ENCODE measurements at places on chromosomes 6 and 20.

DNA sequence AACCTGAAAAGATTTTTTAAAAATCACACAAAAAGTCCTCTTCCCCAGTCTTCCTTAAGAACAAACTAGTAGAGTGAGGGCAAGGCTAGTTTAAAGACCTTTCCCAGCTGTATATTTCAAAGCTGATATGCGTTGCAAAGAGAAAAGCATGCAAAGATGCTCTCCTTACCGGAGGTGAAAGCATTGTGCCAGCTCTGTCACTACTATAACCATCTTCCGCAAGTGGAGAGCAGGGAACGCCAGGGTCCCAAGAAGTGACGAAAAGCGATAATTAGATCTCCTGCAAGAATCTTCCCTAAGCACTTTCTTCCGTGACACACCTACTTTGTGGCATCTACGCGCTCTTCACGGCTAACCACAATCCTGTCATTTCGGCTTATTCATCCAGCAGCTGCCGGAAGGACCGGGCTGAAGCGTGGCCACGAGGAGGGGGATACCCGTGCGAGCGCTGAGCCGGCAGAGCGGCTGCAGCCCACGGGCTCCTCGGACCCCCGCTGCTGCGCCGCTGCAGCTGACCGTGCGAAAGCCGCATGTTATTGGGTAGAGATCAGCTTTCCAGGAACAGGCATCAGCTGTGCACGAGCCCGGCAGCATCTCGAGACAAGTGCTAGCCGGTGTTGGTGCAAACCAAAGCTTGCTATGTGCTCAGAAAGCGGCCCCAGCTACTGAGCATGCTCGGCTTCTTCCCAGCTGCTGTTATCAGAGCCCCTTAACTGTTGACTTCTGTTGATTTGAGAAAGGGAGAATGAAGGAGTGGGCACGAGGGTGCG, 57.2 kb upstream of the ARHGAP18 start:
- peak; percentile 30 for DNase-seq

- DNase-seq: no peak
Observed at GRCh38 chr6:13217206-13217905, 111.0 kb downstream of the TBC1D7 start.

GRCh38 chr6:108260126-108260808, 573 bp downstream of the SNX3 start:
- peak; percentile 50 for DNase-seq

GRCh38 chr6:67433124-67433523, 1202.0 kb upstream of the ADGRB3 start:
- DNase-seq: no peak

GRCh38 chr6:22451962-22452361, 117.4 kb upstream of the HDGFL1 start:
- DNase-seq: no peak

GRCh38 chr6:33126101-33126714, 50.4 kb downstream of the HLA-DPB1 start:
- DNase-seq: no peak

DNA sequence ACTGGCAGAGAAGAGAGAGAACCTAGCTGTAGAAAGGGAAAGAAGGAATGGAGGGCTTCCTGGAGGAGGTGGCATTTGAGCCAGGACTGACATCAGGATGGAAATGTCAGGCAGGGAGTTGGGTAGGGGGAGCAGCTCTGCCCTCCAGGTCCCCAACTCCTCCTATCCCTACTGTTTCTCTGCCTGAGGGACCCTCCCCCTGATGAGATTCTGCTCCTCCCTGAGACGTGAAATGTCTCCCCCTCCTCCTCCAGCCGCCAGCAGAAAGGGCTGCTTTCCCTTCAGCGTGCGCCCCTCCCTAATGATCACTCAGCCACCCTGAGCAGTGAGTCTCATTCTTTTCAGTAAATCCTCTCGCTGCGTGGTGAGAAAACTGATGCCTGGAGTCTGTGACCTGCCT, 40.6 kb downstream of the HLA-DPB1 start:
- DNase-seq: no peak

- DNase-seq: no peak
Observed at GRCh38 chr20:62111148-62111547, 11.1 kb upstream of the LSM14B start.

DNA sequence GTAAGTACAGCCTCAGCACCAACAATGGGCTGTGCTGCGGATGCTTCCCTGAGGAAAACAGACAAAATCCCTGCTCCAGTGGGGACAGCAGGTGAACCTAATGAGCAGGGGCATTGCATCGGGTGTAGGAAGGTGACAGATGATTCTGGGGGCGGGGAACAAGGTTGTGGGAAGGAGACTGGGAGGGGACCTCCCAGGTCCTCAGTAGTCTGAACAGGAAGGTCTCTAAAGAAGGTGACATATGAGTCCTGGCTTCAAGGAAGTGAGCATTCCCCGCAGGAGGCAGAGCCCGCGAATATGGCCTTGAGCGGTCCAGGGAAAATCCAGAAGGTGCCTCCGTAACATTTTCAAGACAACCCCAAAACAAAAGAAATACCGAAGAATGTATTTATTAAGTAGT, 19.4 kb downstream of the ULBP1 start:
- no peak for DNase-seq

GRCh38 chr6:165807249-165807960, 144.4 kb upstream of the PDE10A start:
- no peak for DNase-seq

DNA sequence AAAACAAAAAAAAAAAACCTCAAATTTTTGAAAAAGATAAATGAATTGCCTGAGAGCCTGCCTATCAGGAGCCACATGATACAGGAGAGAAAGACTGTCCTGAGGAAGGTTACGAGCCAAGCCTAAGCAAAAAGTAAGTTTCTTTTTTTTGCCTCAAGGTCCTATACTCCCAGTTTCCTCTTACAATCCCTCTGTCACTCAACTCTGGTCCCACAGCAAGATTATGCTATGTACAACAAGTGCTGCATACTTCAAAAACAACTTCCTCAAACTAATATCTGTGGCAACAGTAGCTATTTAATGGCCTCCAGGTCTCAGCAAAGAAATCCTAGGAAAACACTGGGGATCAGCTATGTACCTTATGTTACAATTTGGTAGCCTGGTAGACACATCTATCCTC, 46.8 kb downstream of the PLN start:
- DNase-seq: no peak

- DNase-seq: no peak
Observed at GRCh38 chr6:65448866-65449265, 258.2 kb downstream of the EYS start.

- DNase-seq: no peak
Observed at GRCh38 chr20:19960745-19961144, 56.4 kb upstream of the NAA20 start.

DNA sequence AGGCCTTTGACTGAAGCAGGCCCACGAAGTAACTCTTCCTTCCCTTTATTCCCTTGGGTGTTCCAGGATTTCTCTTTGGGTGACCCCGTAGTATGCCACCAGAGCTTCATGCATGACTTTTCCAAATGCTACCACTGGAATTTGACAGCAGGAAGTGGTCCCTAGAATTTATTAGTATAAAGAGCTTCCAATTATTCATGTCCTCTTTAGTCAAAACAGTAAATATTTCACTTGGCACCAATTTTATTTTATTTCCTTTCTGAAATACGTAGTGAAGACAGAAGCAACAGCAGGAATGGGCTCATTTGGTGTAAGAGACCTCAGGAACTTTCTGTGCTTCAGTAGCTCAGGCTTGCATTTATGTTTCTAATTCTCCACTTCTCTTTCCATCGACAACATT, 151.3 kb downstream of the LCA5 start:
- DNase-seq: no peak

GRCh38 chr6:106766201-106766600, 136.8 kb downstream of the QRSL1 start:
- DNase-seq: no peak

GRCh38 chr6:30647242-30648116, 546 bp downstream of the C6orf136 start:
- peak; percentile 67 for DNase-seq

DNA sequence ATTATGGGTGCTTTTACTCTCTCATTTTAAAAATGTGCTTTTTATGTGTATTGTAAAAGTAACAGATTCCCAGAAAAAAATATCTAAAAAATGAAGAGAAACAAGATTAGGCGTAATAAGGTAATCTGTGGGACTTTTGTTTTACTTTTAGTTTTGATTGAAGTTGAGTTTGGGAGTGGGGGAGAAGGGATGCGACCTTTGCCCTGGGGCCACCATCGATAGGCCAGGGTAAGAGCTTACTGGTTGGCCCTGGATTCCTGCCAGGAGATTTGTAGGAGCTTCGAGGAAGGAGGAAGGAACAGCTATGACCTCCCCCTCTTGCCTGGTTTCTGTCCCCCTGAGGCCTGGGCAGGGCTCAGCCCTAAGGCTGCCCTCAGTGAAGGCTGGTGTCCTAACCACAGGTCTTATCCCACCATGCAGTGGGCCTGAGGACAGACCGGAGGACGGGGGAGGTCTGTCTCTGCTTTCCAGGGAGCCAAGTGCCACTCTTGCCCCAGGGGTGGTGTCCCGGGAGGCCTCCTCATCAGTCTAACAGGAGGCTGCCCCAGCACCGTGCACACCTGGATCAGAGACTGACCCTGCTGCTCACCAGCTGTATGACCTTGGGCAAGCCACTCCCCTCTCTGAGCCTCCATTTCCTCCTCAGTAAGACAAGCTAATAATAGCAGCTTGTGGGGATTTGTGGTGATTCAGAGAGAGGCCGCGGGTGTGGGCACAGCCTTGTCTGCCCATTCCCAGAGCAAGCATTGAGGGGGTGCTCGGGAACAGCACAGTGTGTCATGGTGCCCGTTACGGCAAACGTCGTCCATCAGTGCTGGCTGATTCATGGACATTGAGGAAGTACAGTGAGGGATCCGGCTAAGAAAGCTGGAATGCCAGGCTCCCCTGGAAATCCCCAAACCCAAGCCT, 21.2 kb downstream of the TGM2 start:
- no peak for DNase-seq

GRCh38 chr6:53440336-53440945, 91.7 kb upstream of the ELOVL5 start:
- peak; percentile 17 for DNase-seq

DNA sequence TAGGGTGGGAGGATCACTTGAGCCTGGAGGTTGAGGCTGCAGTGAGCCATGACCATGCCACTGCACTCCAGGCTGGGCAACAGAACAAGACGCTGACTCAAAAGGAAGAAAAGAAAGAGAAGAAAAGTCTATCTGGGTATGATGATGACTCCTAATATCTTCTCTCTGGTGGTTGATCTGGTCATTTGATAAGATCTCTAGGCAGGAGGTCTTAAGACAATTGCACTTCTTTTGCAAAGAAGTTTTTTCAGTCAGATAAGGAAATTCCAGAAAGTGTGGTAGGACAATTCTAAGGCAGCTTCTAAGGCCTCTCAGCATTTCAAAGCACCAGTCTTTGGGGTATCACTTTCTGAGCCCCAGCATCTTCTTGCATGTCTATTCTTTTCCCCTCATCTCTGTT, 7.7 kb upstream of the AIF1 start:
- no peak for DNase-seq

- no peak for DNase-seq
Observed at GRCh38 chr6:170583756-170584180, 669 bp downstream of the PDCD2 start.

DNA sequence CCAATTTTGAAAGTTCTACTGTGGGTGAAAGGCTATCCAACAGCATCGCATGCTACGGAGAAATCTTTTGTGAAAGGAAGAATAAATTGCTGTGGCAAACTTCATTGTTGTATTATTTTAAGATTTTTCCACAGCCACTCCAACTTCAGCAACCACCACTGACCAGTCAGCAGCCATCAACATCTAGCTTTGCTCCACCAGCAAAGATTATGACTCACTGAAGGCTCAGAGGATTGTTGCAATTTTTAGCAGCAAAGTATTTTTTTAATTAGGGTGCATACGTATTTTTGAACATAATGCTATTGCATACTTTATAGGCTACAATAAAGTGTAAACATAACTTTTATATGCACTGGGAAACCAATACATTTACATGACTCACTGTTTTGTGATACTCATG, 493.5 kb downstream of the TFAP2A start:
- no peak for DNase-seq

GRCh38 chr6:51854347-51854746, 233.1 kb downstream of the PKHD1 start:
- DNase-seq: no peak

- DNase-seq: no peak
Observed at GRCh38 chr6:98844244-98845210, 10.2 kb downstream of the POU3F2 start.

DNA sequence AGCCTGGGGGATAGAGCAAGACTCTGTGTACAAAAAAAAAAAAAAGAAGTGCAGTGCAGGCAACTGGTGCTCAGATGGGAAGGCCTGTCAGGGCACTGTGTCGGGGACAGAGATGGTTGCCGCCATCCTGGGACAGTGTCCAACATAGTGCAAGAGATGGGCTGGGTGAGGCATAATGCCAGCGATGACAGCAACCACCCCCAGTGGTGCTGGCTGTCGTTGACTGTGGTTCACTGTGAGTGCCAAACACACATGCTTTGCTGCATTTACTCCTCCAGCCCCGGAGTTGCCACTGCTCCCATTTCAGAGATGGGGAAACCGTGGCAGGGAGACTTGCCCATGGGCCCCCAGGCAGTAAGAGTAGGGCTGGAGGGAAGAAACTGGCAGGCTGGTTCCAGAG, 5.2 kb upstream of the C20orf203 start:
- DNase-seq: peak; percentile 55

DNA sequence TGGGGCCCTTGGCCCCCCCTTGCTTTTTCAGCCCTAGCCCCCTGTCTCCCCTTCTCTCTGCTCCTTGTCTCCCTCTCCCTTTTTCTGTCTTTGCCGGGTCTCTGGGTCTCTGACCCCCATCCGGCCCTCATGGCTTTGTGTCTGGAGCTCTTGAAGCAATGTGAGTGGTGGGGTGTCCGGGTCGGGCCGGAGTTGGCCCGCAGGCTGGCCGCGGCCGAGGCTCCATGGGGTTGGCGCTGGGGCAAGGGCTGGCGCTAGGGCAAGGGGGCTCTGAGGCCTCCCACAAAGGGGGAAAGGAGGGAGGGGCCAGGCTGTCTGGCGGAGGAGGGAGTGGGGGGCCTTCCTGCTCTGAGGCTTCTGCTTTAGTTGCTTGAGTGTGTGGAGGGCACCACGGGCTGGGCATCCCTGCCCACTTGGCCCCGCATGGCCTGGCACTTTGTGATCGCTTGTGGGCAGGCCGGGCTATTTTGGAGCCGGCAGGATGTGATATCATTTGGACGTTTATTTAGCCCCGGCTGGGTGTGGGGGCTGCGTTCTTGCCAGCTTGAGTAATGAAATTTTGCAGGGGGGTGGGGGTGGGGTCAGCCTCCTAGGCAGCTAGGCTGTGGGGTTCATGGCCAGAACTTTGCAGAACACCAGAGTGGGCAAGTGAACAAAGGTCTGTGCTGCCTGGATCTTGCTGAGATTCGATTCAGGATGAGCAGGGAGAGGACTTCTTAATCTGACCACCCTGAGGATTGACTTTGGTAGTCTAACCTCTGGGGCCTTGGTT, 78.7 kb upstream of the MYL9 start:
- no peak for DNase-seq

- DNase-seq: no peak
Observed at GRCh38 chr6:94636780-94637385, 940.5 kb upstream of the MANEA start.

DNA sequence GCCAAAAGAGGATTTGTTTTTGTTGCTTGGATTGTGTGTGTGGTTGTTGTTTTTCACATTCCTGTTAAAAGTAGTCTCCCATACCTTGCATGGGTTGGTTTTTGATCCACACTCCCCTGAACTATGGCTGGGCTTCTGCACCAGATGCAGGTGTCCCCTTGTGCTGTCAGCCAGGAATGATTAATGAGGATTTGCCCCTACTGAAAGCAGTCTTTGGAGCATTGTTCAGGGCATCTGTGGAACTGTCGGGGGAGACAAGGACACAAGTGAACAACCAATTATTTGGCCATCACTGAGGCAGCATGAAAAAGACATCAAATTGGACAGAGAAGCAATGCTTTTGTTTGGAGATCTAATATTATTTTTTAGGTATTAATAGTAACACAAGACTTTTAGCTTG, 373.2 kb upstream of the MMS22L start:
- no peak for DNase-seq
